Neural progenitor cell (in vitro differentiated cells): ENCODE measurements at places on chromosomes 2 and 18.

GRCh38 chr2:148721520-148721931 is 77.0 kb downstream of the EPC2 start:
- no peak for DNase-seq

DNA sequence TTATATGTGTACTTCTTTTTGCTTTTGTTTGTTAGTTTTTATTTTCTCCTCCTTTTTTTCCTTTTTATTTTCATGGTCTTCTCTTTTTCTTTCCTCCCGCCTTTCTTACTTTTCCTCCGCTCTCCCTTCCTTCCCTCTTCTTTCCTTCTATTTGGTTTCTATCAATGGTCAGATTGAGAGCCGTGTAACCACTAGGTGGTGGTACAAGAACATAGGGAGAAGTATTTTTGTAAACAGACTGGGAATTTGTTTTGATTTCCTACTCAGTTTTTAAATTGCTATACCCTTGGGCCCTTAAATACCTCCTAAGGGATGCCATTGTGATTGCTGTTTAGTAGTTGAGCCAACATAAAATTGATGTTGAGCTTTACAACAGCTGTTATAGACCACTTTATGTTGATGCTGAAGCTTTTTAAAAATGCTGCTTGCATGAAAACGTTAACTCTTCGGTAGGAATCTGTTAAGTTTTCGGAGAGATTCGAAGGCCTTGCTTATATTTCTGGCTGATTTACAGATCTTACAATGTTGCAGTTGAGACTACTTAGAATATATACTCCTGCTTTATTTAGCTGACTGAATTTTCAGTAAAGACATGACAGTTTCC is 124.2 kb downstream of the UBE2E3 start:
- peak; percentile 66 for DNase-seq

DNA sequence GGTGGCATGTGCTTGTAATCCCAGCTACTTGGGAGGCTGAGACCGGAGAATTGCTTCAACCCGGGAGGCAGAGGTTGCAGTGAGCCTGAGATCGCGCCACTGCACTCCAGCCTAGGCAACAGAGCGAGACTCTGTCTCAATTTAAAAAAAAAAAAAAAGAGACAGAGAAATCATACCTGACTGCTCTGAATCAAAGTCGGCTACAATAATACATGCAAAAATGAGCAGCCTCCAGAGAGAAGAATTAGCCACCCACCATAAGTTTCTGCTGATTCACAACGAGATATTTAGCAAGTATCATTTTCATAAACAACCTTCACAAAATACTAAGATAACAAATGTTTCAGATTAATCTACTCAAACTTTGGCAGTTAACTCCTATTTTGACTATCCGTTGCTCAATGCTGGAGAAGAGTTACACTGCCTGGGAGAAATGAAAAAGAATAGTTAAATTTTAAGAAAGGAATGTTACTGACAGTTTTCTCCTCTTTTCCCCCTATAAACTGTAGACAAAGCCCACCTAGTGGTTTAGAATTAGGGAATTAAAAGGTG is 1.5 kb downstream of the OSBPL1A start:
- DNase-seq: no peak

GRCh38 chr2:27085673-27086089 is 891 bp upstream of the KHK start:
- peak; percentile 81 for DNase-seq

DNA sequence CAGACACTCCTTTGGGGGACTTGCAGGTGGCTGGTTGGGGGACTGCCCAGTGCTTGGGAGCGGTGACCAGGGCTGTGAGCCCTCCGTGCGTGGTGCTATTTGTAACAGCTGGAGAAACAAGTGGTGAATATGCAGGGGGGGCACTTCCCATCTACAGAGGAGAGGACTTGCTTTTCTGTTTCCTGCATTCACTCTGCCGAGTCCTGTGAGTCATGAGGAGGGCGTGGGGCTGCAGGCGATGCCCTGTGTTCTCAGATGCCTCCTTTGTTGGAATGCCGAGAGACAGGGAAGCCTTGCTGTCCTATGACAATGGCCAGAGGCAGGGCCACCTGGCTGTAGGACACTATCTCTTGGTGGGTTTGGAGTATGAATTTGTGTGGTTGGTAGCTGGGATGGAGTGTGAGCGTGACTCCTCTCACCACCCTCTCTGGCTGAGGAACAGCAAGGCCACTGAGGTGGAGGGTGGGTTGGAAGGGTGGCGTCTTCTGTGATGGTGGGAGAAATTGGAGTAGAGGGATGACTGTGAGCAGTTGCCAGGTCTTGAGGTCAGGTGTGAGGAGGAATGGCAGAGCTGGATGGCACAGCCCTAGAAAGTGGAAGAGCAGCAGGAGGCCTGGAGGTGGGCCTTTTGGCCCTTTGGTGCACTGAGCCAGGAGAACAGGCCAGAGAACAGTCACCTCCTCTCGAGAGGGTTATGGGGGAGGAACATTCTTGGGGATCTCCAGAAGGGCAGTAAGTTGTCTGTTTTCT is 24.3 kb downstream of the FHOD3 start:
- DNase-seq: no peak

- no peak for DNase-seq
These were observed 33.9 kb downstream of the SOWAHC start for GRCh38 chr2:109648041-109648527.

DNA sequence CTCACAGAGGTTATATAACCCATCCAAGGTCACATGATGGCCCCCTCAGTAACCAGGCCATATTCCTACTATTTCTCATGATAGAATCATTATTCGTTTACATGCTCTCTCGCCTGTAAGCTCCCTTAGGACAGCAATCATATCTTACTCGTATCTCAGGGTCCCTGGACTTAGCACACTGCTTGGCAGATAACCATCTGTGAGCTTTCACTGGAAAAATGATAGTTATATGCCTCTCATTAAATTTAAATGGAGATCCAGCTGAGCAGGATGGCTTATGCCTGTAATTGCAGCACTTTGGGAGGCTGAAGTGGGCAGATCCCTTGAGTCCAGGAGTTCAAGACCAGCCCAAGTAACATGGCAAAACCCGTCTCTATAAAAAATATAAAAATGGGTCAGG is 21.9 kb downstream of the KIF3C start:
- no peak for DNase-seq
